Kidney capillary endothelial cell (primary cell): ENCODE measurements at places on chromosomes 7 and 10.
A peak's percentile ranks its signal among the peaks of the same experiment; 100 is the strongest.

- DNase-seq: peak; percentile 20
Measured at GRCh38 chr7:31986878-31987518, 83.2 kb downstream of the PDE1C start.

DNA sequence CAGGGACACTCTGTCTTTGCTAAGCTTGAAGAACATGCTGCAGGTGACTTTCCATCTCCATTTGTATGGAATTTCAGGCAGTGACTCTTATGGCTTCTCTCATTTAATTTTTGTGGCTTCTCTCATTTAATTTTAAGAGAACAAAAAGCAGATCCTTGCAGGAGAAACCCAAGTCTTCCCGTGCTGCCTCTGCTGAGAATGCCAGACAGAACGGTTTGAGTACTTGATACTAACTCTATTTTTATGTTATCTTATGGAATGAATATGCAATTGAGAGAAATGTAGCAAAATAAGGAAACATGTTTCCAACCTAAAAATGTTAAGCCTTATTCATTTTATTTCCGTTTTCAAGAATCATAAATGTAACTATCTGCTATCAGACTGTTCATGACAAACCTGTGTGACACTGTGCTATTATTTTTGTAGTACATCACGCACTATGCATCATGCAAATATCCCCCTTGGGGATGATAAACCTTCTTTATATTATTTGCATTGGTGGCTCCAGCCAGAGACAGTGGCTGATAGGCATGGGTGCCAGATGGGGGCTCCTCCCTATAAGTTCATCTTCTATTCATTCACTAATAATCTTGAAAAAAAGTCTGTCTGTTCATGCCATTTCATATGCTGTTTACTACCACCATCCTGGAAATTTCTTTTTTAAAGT is 6.9 kb upstream of the RAPGEF5 start:
- DNase-seq: no peak

GRCh38 chr10:7471720-7472367 is 61.0 kb upstream of the SFMBT2 start:
- no peak for DNase-seq

DNA sequence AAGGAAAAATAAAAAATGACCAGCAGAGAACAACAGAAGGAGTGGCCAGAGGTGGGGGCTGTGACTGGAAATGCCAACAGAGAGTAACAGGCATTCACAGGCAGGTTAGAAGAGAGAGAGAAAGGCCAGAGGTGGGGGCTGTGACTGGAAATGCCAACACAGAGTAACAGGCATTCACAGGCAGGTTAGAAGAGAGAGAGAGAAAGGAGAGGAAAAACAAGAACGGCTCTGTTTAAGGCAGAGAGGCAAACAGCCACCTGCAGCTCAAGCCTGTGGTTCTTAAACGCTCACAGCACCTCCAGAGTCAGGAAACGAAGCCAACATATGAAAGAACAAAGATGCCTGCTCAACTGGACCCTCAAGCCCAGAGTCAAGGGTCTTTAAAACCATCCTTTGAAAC is 39.5 kb upstream of the DGKI start:
- no peak for DNase-seq

DNA sequence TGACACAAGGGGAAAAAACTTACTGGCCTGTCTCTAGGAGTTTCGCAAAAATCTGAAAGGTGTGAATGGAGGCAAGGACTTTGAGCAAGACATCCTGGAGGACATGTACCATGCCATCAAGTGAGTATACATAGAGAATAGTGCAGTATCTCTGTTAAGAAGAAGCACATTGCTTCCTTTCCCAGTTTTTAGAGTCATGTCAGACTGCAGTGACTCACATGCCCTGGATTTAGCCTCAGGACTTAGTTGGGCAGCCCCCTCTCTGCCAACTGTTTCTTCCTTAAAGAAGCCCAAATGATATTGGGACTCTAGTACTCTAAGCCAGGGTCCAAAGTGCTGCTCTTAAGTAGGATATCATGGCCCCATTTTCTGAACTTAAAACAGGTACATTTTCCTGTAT is 28.1 kb upstream of the NFKB2 start:
- DNase-seq: no peak
